Mesothelial cell of epicardium (in vitro differentiated cells): ENCODE measurements at places on chromosomes 13 and 19.
A peak's percentile ranks its signal among the peaks of the same experiment; 100 is the strongest.

- H3K36me3 ChIP-seq: peaks cover 12% of the 10 kb centered on the region
- DNase-seq: peak; percentile 75
- H3K4me3 ChIP-seq: peak within 1 kb of the TSS; percentile 77
- H3K4me1 ChIP-seq: peaks cover 29% of the 10 kb centered on the region
- no peaks in the 10 kb centered on the region for H3K27me3 ChIP-seq
These were observed at the start of gene DZIP1 for GRCh38 chr13:95644601-95645052. DZIP1 (minus strand) TSS chr13:95644706; CDS start chr13:95642029, 2,677 bp downstream.

- H3K27ac ChIP-seq: no peak overlapping the region
- peak overlapping the region; percentile 13 for H3K4me3 ChIP-seq
- no peaks in the 10 kb centered on the region for H3K4me1 ChIP-seq
- H3K36me3 ChIP-seq: no peaks in the 10 kb centered on the region
- H3K27me3 ChIP-seq: peaks cover 17% of the 10 kb centered on the region
These were observed 76.0 kb upstream of the LSM14A start for GRCh38 chr19:34096020-34096915.

DNA sequence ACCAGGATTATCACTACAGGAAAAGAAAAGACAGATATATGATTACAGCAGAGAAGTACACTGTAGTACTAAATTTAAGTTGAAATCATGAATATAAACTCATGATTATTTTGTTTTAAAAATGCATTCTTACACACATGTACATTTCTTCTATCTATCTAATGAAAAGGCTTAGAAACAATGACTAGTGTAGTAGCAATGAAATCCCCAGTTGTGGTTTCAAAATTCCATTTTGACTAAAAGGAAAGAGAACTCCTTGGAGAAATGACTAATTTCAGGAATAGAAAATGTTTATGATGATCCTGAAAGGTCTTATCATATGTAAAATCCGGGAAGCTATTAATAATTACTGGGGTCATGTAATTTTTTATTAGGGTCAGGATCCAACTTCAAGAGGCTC lies 195.0 kb upstream of the STARD13 start:
- DNase-seq: no peak
- no peaks in the 10 kb centered on the region for H3K27me3 ChIP-seq
- H3K27ac ChIP-seq: no peak overlapping the region
- H3K36me3 ChIP-seq: peaks cover 20% of the 10 kb centered on the region
- no peaks in the 10 kb centered on the region for H3K4me1 ChIP-seq

- H3K4me3 ChIP-seq: no peak overlapping the region
- peaks cover 2% of the 10 kb centered on the region for H3K4me1 ChIP-seq
These were observed 42.1 kb downstream of the NAA16 start for GRCh38 chr13:41352935-41353840.

DNA sequence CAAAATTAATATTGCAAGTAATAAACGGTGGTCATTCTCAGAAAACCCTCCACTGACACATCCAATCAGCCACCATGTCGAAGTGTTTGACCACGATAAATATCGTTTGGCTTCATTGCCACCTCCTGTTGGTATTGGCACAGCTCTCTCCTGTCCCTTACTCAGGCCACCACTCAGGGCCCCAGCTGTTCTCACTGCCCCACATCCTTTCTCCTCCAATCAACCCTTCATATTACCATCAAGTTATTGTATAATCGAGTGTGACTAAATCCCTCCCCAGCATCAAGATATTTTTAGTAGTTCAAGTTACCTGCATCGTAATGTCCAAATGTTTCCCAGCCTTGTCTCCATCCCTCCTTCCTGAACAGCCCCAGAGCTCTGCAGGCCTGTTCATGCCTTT lies 50.4 kb downstream of the SACS start:
- no peak overlapping the region for H3K27ac ChIP-seq
- no peaks in the 10 kb centered on the region for H3K36me3 ChIP-seq
- H3K4me3 ChIP-seq: no peak overlapping the region
- no peaks in the 10 kb centered on the region for H3K27me3 ChIP-seq
- DNase-seq: no peak
- peaks cover 12% of the 10 kb centered on the region for H3K4me1 ChIP-seq
